ENCODE measurements at places on chromosomes 3 and 15. TPM values are rescaled to one million over a fixed set of nuclear protein-coding genes. Genes with fewer than 3 reads are reported as not detected.

GRCh38 chr3:189353988-189354889, 182.5 kb downstream of the TPRG1 start:
- H3K27ac ChIP-seq, result peak overlapping the region; percentile 80
- H3K4me1 ChIP-seq, result peaks cover 38% of the 10 kb centered on the region
- H3K36me3 ChIP-seq, result no peaks in the 10 kb centered on the region
- no peak for DNase-seq
- no peak overlapping the region for H3K4me3 ChIP-seq
- H3K27me3 ChIP-seq, result no peaks in the 10 kb centered on the region

DNA sequence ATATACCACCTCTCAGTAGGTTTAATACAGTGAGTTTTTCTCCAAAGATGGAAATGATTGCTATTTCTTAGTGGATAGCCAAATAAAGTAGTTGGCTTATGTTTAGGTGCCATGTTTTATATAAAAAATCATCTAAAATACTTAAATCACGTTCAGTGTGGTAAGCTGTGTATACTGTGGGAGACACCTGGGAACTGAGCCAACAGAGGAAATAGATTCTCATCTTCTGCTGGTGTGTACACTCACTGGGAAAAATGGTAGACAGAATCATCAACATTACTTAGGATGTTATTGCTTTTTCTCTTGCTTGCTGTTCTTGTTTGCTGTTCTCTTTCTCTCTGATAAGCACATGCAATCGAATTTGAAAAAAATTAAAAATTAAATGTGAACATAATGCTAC, 112.6 kb upstream of the MB21D2 start:
- no peak for DNase-seq
- H3K27ac ChIP-seq, result no peak overlapping the region
- no peak overlapping the region for H3K4me3 ChIP-seq
- H3K36me3 ChIP-seq, result no peaks in the 10 kb centered on the region
- H3K4me1 ChIP-seq, result no peaks in the 10 kb centered on the region
- no peaks in the 10 kb centered on the region for H3K27me3 ChIP-seq

DNA sequence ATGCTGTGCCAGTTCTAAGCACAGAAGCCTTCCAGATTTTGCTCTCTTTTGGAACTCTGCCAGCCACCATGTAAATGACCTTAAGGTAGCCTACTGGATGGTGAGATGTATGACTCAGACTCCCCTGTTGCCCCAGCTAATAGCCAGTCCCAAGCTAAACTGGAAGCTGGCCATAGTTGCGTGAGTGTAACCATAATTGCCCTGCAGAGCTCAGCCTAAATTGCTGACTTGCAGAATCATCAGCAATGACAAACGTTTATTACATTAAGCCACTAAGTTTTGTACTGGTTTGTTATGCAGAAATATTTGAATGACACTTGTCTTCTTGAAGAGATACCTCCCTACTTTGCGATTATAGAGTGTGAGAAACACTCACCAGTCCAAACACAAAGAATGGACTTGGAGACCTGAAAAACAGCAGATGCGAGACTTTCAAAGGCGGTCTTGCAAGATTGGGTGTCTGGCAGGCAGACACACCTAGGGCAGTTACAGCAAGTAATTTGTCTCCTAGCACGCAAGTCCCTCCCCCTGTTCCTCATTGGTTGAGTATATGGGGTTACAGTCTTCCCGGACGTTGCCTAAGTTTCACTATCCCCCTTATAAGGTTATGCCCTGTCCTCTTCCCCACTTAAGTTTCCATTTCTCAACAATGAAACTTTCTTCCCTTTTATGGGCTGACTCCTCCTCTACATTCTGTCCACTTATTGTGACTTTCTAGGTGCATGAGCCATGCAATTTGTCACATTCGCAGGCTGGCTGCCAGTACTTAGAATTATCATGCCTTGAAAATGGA, 83.6 kb upstream of the XCR1 start:
- no peaks in the 10 kb centered on the region for H3K36me3 ChIP-seq
- DNase-seq, result no peak
- no peak overlapping the region for H3K27ac ChIP-seq
- no peaks in the 10 kb centered on the region for H3K4me1 ChIP-seq
- H3K27me3 ChIP-seq, result no peaks in the 10 kb centered on the region

The KLHL6 gene
- 0.31 TPM for total RNA-seq

GRCh38 chr3:45597171-45597570, 2.6 kb downstream of the LIMD1 start:
- no peaks in the 10 kb centered on the region for H3K36me3 ChIP-seq
- H3K4me3 ChIP-seq, result peak overlapping the region; percentile 61
- peak overlapping the region; percentile 94 for H3K27ac ChIP-seq
- peaks cover 85% of the 10 kb centered on the region for H3K4me1 ChIP-seq
- no peaks in the 10 kb centered on the region for H3K27me3 ChIP-seq

GRCh38 chr15:49137861-49138260, 17.5 kb downstream of the COPS2 start:
- H3K4me1 ChIP-seq, result no peaks in the 10 kb centered on the region
- H3K36me3 ChIP-seq, result peaks cover 98% of the 10 kb centered on the region
- H3K27me3 ChIP-seq, result no peaks in the 10 kb centered on the region
- H3K4me3 ChIP-seq, result no peak overlapping the region
- H3K27ac ChIP-seq, result no peak overlapping the region

- H3K36me3 ChIP-seq, result no peaks in the 10 kb centered on the region
- no peak overlapping the region for H3K4me3 ChIP-seq
- H3K4me1 ChIP-seq, result no peaks in the 10 kb centered on the region
- no peak for DNase-seq
Observed at GRCh38 chr3:151468284-151468917, 7.5 kb upstream of the IGSF10 start.
